ENCODE measurements at places on chromosomes 3 and 15.

DNA sequence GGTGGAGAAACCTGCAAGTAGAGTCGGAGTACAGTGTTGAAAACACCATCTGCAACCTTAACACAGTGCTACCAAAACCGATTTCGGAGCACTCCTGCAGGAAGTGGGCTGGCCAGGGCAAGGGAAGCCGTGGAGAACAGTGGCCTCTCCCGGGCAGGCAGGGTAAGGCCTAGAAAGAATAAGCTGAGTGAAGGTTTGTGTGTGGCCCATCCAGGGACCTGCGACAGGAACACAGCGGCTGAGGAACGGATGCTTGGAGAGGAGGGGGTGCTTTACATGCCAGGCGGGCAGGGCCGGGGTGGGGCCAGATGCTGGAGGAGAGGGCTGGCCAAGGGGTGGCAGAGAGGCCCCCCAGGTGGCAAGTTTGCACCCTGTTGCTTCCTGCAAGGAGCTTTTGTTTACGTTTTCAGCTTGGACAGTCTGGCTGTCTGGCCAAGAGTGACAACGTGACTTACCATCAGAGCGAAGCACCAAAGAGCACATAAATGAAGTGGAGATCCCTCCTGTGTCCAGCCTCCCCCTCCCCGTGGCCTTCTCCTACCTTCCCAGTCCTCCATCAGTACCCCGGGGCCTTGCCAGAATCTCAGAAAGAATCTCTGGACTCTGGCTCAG is 156.5 kb downstream of the PGPEP1L start:
- peak; percentile 86 for DNase-seq

DNA sequence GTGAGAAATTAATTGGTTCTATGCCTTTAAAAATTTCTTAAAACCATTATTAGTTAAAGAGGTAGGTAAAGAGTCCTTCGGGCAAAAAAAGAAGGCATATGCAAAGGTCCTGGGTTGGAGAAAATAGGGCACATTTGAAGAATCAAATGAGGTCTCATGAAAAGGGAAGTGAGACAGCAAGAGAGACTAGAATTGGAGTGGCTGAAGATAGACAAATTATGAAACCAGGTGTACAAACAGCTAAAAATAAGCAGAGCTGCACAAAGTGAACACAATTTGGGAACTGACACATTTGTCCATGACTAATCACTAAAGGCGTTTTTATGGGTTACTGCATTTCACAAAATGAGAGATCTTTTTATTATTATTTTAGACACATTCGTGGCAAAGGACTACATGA is 581.2 kb downstream of the PYDC2 start:
- DNase-seq = no peak

- peak; percentile 16 for DNase-seq
Observed at GRCh38 chr15:84638103-84638502, 16.0 kb downstream of the WDR73 start.

DNA sequence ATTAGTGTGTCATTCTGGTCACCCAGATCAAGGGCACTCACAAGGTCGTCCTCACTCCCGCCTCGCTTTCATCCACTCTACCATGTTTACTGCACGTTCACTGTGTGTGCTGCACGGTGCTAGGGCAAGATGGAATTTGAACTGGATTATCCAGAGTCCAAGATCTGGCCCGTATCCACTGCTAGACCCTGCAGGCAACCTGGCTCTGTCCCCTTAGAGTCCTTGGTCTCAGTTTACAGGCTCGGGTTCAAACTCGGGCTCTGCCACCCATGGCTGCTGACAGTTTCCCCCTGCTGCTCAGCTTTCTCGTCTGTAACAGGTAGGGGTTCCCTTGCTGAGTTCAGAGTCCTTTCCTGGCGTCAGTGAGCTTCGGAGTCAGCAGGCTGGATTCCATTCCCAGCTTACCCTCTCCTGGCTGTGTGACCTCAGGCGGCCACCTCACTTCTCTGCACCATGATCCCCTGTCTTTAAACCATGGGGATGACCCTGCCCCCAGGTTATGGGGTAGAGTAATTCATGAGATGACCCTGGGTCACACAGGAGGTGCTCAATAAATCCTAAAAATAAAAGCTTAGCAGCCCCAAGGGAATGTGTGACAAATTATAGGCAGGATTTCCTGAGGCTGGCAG is 79.6 kb upstream of the SLC6A6 start:
- no peak for DNase-seq

- no peak for DNase-seq
Observed at GRCh38 chr3:84998545-84998944, 39.8 kb downstream of the CADM2 start.

DNA sequence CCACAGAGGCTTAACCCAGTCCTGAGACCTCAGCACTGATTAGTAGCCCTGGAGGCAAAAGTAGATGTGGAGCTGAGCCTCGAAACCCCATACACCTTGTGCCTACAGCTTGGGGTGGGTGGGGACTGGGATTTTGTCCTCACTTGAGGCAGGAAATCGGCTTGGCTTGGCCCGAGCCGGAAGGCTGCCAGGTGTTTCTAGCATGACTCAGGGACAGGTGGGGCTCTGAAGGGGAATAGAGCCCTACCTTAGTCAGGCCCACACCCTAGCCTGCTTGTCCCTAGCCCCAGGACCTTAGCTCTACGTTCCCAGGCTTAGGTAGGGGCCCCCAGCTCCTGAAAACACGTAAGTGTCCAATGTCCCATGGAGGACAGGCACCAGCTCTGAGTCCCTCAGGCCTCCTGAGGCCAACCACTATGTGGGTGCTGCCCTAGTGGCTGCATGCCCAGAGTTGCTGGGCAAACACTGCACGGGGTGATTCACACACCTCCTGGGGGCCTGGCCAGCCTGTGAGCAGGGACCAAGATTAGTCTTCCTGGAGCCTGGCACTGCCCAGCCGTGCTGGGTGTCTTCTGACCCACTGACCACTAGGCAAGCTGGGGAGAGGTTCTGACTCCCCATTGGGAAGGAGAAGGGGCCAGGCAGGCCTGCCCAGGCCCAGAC is 3.1 kb downstream of the MST1R start:
- no peak for DNase-seq

- DNase-seq = no peak
Observed at GRCh38 chr15:59367022-59367451, 5.6 kb downstream of the MYO1E start.

- no peak for DNase-seq
Observed at GRCh38 chr3:117589454-117589853, 879.9 kb downstream of the TUSC7 start.

GRCh38 chr3:117756563-117756962 is 1047.0 kb downstream of the TUSC7 start:
- DNase-seq = no peak

- DNase-seq = peak; percentile 84
Observed at GRCh38 chr3:164418414-164418813, 659.9 kb downstream of the SI start.

DNA sequence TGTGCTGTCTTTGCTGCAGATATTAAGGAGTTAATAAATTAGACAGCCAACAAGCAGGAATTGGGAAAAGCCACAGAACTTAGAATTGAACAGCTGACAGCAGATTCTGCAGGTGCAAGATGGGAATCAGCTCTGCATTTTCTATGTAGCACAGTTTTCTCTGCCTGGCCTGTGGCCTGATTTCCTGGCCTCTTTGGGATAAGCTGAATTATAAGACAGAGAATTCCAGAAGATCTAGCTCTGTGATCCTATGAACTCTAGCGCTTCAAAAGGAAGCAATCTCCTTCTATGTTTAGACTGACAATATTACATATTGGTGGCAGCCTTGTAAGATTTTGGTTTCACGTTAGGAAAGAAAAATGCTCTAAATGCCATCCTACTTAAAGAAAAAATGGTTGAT is 24.0 kb upstream of the SOX2 start:
- DNase-seq = no peak

DNA sequence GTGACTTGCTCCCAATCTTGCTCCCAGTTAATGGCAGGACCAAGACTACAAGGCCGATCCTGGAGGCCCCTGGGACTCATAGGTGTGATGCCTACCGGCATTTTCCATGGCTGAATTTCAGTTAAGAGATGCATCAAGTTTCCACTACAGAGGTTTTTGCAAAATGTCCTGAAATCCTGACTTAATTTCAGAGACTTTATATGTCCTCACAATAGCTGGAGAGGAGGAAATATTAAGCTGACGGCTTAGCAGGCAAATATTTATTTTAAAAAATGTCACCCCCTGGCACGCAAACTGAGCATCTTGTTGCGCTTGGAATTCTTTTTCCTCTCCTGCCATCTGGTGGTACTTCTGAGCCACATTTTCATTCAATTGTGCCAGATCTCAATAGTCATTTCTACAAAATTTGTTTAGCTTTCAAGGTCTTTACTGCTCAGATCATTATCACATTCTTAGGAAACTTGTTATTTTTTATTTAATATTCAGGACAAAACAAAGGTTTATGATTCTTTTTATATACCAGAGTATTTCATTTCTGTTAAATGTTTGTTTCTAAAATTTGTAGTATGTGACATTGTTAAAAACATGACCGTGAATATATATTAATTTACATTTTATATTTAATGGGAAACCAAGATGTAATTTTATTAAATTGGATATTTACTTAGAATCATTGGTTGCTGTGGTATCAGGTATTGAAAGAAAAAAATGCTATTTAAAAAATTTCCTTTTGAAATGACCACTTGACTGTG is 189.2 kb upstream of the THRB start:
- peak; percentile 51 for DNase-seq

Data from NCI-H2171 treated with DMSO at 0.1 percent for 48 hours (cell line).